ENCODE measurements at places on chromosomes 2 and 18.

DNA sequence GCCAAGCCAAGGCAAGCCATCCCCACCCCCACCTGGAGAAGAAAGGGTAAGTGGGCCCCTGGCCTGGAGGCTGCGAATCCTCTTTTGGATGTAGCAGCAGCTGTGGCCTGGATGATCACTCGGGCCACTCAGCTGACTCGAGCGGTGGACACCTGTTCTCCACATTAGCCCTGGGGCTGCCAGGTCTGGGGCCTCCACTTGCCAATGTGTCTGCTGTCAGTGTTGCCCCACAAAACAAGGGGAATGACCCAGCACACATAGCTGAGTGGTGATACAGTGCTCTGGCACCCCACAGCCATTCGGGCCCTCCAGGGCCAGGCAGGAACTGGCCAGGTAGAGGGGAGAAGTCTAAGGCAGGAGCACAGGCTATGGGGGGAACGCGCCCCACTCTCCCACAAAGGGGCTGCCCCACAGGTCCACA is 2.6 kb downstream of the STK25 start:
- DNase-seq: no peak

GRCh38 chr2:230619491-230619890 is 93.2 kb upstream of the CAB39 start:
- no peak for DNase-seq

GRCh38 chr18:37714691-37715090 is 149.1 kb upstream of the CELF4 start:
- no peak for DNase-seq

DNA sequence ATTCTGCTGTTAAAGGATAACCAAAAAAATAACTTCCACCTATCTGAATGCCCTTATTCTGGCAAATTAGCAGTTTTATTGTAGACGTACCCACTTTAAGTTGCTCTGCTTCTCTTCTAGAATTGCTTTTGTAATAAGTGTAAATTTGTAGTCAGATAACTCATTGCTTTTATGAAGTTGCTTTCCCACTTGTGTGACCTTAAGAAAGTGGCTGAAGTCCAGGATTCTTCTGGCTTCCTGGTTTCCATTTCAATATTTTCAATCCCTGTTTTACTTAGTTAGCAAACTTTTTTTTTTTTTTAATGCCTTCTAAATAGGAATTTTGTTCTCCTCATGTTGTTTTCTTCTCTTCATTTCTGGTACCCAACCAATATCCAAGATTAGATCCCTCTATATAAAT is 59.8 kb downstream of the GLS start:
- DNase-seq: no peak

- DNase-seq: peak; percentile 20
Observed at GRCh38 chr18:46013484-46014189, 46.5 kb upstream of the EPG5 start.

DNA sequence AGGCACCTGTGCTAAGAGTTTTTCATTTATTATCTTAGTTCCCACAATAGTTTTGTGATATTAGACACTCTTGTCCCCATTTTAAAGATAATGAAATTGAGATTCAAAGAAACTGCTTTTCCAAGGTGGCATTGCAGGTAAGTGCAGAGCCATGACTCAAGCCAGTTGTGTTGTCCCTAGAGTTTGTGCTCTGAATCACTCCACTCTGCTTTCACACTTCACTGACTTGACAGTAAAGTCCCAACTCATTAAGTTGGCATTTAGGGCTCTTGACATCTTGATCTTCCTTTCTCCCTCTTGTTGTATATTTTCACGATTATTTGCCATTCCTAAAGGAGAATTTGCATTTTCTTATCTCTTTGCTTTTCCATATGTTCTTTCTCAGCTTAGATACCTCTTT is 114.3 kb downstream of the DIS3L2 start:
- no peak for DNase-seq

DNA sequence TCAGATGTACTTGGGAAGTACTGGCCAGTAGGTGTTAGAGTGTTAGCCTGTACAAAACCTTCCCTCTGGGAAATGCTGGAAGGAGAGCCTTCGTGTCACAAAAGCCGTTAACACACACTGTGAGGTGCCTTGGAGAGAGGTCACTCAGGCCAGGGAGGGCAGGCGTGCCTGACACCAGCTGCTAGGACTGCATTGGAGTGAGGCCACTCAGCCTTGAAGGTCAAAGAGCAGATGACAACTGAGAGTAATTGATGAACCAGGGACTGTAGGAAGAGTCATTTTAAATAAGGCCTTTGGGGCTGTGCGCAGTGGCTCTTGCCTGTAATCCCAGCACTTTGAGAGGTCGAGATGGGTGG is 45.4 kb downstream of the ASAP2 start:
- no peak for DNase-seq

- DNase-seq: no peak
Observed at GRCh38 chr2:143623909-143624260, 494.7 kb downstream of the ARHGAP15 start.

- DNase-seq: no peak
Observed at GRCh38 chr2:143893371-143893770, 626.5 kb downstream of the ZEB2 start.

GRCh38 chr2:160742667-160743066 is 249.1 kb upstream of the RBMS1 start:
- DNase-seq: no peak

- DNase-seq: peak; percentile 54
Observed at GRCh38 chr2:86764661-86765309, 25.9 kb downstream of the CD8A start.

DNA sequence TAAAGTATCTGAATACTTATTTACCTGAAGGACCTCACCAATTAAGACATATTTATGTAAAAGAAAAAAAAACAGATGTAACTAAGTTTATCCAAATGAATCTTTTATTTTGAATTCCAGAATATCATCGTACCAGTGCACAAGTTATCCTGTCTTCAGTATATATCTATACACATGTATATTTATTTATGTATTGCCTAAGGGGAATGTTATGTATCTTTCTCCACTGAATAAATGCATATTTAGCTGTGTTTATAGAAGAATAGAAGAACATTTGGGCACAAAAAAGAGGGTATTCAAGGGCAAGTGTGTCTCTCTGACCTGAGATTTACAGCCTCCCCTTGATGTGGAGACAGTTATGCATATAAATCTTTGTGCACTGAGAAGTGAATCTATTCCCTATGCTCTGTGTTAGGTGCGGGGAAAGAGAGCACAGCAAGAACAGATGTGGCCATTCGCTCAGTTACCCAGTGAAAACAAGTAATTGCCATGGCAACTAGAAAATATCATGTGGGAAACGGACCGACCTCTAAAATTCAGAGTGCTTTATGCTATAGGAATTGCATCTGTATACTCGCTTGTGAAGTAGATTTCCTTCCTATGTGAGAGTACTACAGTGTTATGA is 39.5 kb upstream of the ASXL3 start:
- DNase-seq: no peak

GRCh38 chr18:2618009-2618408 is 37.5 kb upstream of the SMCHD1 start:
- DNase-seq: no peak

GRCh38 chr18:27668158-27668557 is 483.1 kb upstream of the CHST9 start:
- no peak for DNase-seq

DNA sequence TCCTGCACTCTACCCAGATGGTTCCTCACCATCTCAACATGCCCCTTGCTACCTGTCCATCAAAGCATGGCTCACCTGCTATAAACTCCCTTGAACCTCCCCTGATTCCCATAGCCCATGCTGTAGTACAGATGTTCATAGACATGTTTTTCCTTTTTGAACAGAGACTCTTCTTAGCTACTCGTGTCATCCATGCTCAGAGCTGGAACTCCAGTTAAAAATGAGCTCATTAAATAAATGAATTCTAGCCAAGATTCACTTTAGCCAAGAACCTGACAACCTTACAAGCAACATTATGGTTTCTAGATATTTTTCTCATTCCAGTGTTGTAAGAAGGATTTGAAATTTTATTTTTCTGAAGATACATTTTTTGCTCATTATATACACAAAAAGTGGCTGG is 65.0 kb downstream of the SCG2 start:
- no peak for DNase-seq

DNA sequence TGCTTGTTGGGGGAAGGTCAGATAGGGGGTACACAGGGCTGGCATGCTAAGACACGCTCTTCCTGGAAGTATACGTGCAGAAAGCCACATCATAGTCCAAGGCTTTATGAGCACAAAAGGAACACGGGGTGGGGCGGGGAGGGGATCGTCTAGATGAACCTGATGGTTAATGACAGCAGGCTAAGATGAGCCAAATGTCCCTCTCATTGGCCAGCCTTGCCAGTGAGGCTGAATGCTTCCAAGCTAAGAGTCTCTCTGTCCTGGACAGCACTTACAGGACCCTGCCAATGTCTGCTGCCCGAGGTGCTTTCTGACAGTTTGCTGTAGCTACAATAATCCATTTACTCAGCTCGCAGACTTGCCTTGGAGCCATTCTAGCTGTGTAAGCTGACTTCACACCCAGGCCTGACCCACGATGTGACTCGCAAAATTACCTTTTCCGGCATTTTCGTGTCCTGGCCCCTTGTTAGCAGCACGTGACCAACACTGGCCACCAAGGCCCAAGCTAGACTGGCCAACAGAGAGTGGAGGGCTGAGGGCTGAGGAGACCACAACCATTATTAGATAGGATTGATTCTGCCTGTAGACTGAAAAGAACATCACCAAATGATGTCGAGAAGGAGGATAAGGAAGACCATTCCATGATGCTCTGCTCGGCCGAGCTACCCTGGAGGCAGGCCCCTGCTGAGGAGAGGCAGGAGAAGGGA is 84.2 kb downstream of the MALT1 start:
- DNase-seq: no peak

GRCh38 chr2:8152392-8153257 is 529.2 kb upstream of the ID2 start:
- DNase-seq: peak; percentile 77

DNA sequence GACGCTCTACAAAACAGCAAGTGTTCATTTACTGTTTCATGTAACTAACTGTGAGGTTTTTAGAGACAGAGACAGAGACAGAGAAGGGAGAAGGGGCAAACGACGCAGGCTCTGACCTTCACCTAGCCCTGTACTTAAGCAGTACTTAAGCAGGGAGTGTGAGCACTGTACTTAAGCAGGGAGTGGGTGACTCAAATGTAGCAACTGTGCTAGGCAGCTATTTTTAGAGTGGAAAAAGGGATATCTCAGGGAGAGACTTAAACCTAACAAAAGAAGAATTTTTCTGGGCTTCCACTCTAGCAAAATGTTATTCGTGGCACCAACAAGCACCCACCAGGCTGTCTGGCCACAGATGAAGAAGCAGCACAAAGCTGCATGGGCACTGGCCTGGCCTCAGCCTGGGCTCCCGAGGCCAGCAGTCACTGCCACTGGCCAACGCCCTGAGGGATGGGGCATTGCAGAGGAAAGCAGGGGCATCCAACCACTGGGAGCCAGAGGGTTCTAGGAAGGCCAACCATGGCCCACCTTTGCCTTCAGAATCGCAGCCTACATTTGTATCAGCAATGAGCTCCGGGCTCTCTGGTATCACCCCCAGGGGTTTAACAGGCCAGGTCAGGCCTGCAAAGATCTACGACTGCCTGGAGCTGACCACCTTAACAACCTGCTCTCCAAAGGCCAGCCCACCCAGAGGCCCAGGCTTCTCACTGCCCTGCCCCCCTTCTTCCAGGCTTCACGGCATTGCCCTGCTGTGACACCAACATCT is 154.3 kb downstream of the TTC32 start:
- DNase-seq: no peak

- DNase-seq: no peak
Observed at GRCh38 chr2:132627536-132627935, 42.5 kb downstream of the LYPD1 start.

GRCh38 chr18:67694787-67695186 is 178.3 kb upstream of the DSEL start:
- no peak for DNase-seq

DNA sequence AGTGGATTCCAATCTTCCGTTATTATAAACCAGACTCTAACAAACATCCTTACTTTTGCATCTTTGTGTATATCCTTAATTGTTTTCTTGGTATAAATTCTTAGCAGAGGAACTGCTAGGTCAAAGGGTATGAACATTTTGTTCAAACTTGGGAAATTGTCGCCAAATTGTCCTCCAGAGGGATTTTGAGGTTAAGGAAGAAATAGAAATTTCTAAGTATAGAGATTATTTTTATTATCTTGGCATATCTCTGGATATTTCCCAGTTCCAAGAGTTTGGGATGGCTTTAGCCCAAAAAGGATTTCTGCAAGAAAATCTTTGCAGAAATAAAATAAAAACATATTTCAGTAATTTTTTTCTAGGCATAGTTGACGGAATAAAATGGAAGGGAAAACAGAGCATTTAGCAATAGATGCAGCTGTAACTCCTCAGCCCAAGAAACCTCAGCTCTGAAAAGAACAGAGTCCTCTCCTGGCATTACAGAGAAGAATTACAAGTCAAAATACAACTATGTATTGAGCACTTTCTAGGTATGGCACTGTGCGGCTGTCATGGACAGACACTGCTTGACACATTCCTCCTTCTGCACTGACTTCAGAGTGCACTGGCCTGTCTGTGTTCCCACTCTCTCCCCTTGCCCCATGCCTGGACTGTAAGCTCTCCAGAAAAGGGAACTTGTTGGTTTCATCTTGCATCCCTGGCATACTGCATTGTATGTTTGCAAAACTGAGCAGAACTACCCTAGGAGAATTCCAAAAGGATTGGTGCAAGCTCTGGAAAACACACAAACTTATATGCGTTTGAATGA is 117.3 kb upstream of the STON1 start:
- DNase-seq: no peak

- no peak for DNase-seq
Observed at GRCh38 chr18:3081584-3081991, 68.6 kb upstream of the LPIN2 start.

- no peak for DNase-seq
Observed at GRCh38 chr2:218605432-218605831, 2.3 kb upstream of the PLCD4 start.

GRCh38 chr2:180991820-180992219 is 11.4 kb downstream of the UBE2E3 start:
- no peak for DNase-seq

DNA sequence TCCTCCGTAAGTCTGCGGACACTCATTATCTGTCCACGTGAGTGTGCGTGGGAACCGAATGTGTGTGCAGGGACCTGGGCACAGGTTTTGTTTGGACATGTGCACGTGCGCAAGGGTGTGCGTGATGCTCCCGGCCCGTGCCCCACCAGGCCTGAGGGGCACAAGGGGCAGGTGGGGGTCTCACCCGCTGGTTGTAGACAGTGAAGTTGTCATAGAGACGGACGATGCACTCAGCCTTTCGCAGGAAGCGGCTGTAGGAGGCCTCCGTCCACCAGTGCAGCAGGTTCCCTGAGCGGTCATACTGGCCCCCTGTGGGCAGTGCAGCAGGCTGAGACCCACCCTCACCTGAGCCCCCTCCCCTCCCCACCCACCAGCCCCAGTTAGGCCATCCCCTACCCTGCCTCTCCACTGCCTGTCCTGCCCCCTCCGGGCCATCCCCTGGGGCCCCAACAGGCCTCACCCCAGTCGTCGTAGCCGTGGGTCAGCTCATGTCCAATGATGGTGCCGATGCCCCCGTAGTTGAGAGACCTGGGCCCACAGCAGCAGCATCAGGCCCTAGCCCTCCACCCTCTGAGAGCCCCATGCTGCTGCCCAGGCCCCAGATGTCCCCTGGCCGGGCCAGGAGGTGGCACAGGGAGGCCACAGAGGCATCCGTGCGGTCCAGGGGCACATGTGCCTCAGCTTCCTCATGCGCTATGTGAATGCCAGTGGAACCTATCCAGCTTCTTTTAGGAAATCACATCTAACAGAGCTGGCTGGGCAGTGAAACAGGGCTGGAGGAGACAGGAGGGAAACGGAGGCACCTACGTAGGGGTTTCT is 6.1 kb downstream of the ECEL1 start:
- no peak for DNase-seq

- no peak for DNase-seq
Observed at GRCh38 chr2:191319186-191319585, 74.0 kb downstream of the MYO1B start.

GRCh38 chr2:144208924-144209323 is 311.0 kb downstream of the ZEB2 start:
- no peak for DNase-seq
